ENCODE measurements at places on chromosomes 5 and 9.

GRCh38 chr9:78122631-78123030 is 91.0 kb upstream of the GNAQ start:
- DNase-seq = no peak

DNA sequence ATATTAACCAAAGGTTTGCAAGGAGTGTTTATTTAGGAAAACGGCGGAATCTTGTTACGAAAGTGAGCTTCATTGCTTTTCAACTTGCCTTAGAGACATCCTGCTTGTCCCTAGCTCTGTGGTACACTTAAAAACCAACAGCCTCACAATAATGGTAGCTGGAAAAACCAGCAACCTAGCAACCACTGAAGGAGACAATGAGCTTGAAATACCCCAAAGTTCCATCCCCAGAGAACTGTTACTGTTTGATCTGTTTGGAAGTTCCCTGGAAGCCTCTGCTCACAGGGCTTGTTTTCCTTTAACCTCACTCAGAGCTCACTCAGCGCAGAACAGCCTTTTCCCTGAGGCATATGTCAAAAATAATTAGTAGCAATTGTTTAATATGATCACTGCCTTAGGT is 43.2 kb downstream of the SH3TC2 start:
- no peak for DNase-seq

DNA sequence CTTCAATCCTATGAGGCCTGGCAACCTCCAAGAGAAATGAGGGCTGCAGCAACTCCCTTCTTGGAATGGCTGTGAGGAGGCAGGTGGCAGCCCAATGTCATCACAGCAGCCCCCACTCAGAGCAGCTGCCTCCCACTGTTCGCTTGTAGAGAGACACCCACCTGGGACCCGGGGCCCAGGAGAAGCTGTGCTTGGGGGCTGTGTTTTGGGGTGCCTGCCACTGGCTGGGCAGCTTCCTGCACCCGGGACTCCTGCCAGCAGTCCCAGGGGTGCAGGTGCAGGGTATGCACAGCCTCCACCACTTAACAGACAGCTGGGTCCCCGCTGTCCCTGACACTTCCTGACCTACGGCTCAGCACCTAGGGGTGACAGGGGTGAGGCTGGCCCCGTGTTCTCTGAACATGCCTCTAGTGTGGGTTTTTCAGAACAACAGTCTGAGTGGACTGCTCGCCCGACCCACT is 26.2 kb downstream of the NIPAL4 start:
- DNase-seq = no peak

GRCh38 chr5:131426011-131426410 is 162.2 kb downstream of the CDC42SE2 start:
- DNase-seq = no peak

GRCh38 chr5:132224716-132225115 is 2.9 kb downstream of the P4HA2 start:
- no peak for DNase-seq

DNA sequence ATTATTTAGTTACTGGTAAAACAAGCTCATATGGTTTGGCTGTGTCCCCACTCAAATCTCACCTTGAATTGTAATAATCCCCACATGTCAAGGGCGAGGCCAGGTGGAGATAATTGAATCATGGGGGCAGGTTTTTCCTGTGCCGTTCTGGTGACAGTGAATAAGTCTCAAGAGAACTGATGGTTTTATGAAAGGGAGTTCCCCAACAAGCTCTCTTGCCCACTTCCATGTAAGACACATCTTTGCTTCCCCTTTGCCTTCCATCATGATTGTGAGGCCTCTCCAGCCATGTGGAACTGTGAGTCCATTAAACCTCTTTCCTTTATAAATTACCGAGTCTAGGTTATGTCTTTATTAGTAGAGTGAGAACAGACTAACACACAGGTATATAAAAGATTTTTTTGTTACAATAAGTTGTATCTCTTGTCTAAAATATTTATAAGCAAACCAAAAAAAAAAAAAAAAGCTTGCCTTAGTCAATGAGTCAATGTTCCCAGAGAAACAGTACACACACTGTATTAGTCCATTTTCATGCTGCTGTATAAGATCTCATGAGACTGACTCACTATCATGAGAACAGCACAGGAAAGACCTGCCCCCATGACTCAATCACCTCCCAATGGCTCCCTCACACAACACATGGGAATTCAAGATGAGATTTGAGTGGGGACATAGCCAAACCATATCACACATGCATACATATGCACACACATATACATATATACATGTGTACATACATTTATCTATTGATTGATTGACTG is 138.3 kb downstream of the BASP1 start:
- DNase-seq = peak; percentile 86

DNA sequence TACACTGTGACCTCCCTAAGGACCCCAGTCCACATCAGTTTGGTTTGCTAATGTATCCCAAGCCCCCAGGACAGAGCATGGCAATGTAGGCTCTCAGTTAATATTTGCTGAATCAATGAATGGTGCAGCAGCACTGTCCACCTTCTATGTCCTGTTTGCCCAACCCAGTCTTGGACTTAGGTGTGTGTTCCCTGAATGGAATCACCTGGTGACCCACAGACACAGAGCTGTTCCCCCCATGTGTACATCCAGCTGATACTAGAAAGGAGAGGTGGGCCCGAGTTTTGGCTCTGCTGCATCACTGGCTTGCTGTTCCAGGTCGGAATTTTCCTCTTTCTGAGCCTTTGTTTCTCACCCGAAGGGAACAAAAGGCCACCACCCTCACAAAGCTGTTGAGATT is 180.2 kb downstream of the AOPEP start:
- DNase-seq = no peak

GRCh38 chr5:4639946-4640345 is 500.2 kb upstream of the ADAMTS16 start:
- no peak for DNase-seq

- no peak for DNase-seq
Observed at GRCh38 chr5:54848581-54848980, 136.8 kb downstream of the ESM1 start.

DNA sequence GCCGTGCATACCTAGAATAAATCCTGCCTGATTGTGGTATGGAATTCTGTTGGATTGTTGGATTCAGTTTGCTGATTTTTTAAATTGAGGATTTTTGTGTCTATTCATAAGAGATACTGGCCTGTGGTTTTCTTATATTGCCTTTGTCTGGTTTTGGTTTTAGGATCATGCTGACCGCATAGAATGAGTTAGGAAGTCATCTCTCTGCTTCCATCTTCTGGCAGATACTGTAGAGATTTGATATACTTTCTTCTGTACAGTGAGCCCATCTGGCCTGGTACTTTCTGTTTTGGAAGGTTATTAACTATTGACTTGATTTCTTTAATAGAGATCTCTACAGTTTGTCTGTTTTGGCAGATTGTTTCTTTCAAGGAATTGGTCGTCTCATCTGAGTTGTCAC is 14.7 kb downstream of the CEP72 start:
- no peak for DNase-seq

DNA sequence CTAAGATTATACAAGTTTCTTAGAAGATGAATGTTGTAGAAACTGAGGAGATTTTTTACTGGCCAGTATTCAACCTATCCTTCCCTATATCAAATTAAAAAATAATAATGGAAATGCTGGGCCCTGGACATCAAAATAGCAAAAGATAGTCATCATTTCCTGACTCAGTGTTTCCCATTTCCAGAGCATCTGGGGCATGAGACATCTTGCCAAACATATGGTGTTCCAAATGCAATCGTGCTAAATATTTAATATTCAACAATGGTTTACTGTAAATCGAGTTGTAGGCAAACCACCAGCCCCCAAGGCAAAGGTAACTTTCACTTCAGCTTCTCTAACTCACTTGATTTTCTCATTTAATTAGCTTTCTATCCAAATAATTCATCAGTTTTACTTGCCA is 152.9 kb downstream of the FRMD3 start:
- DNase-seq = no peak

DNA sequence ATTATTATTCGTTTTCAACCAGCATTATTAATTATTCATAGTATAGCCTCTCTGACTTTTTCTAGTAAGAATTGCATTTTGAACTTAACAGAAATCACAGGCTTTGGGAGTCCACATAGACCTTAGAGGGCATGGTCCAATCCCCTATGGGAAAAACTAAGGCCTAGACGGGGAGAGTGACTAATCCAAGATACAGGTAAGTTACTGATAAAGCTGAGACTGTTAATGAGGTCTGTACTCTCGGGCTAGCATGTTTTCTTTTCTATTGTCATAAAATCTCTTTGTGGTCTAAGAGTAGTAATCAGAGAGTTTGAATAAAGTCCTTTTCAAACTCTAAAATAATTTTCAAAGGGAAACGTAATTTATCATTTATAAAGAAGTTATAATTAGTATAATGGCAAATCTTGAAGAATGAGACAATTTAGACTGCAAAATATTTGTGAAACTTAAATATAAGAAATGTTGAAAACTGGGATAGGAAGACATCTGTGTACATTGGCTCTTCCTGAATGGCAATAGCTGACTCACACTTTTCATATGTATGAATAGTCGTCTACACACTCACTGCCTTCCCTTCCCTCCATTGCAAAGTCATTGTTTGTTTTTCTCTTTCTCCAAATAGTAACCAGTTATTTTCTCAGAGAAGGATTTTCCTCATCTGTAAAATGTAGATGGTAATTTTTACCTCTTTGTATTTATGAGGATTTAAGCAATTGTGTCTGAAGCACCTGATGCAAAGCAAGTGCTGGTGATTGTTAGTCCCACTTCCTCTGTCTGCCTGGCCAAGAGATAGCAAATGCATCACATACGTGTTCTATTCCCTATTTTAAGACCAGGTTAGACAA is 207.9 kb upstream of the CD180 start:
- no peak for DNase-seq

DNA sequence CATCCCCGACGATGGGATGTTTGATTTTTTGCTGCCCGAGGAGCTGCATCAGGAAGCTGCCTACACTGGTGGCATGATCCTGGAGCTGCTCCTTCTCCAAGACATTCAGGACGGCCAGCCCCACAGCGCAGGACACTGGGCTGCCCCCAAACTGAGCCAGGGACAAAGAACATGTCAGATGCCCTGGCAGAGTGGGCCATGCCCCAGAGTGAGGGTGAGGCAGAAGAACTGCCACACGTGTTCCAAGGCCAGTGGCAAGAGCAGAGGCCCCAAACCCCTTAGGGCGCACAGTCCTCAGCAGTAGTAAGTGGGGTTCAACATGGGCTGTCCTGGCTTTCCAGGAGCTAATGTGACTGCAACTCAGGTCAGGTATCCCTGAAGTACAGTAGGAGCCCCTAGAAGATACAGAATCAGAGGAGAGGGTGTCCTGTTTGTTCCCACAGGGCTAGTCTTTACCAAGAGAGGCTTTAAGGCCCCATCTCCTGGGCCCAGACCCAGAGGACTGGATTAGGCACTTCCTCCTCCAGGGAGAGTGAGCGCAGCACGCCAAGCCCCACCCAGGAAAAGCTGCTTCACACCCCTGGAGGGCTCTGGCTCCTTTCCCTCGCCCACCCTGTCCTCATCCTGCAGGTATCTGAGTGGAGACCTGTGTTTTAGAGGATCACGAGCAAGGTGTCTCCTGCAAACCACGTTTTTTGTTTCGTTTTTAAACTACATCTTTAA is 11.1 kb downstream of the HNRNPAB start:
- no peak for DNase-seq

Data from foreskin melanocyte (primary cell).